ENCODE measurements at places on chromosomes 3 and 15.

DNA sequence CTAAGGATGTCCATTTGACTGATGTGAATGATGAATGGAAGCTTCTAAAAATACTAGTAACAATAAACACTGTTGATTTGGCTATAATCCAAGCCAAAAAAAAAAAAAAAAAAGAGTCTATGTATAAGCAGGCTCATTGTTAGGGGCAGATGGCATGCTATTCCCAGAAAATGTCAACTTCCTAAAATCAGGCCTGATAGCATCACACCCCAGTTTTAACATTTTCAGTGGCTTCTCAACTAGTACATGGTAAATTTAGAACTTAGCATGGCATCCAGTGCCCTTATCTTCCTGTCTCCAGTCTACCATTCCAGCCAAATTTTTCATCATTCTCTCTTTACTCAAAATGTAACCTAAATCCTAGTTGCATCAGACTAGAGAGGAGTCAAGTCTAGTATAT is 288.2 kb upstream of the ZNF385D start:
- no peak for DNase-seq

DNA sequence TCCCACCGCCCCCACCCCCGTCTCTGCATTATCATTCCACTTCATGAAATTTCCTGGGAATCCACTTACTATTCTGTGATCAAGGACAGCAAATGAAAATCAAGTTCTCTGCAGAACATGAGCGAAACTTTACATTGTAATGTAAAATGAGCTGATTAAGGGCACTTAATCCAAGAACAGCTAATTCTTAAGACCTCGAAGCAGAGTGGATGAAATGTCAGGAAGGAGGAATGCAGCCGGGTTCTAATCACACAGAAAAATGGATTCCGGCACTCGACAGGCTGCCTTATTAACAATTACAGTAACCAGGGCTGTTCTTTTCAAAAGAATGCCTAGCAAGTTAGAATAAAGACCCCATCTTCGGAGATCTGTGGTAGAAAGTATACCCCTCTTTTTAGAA is 57.5 kb downstream of the RFTN1 start:
- no peak for DNase-seq

- DNase-seq: no peak
These were observed 1076.3 kb upstream of the EPHA6 start for GRCh38 chr3:95738045-95738444.

GRCh38 chr15:91950631-91951329 is 97.3 kb downstream of the SLCO3A1 start:
- no peak for DNase-seq

GRCh38 chr3:44340058-44340395 is 1.5 kb downstream of the TCAIM start:
- no peak for DNase-seq

DNA sequence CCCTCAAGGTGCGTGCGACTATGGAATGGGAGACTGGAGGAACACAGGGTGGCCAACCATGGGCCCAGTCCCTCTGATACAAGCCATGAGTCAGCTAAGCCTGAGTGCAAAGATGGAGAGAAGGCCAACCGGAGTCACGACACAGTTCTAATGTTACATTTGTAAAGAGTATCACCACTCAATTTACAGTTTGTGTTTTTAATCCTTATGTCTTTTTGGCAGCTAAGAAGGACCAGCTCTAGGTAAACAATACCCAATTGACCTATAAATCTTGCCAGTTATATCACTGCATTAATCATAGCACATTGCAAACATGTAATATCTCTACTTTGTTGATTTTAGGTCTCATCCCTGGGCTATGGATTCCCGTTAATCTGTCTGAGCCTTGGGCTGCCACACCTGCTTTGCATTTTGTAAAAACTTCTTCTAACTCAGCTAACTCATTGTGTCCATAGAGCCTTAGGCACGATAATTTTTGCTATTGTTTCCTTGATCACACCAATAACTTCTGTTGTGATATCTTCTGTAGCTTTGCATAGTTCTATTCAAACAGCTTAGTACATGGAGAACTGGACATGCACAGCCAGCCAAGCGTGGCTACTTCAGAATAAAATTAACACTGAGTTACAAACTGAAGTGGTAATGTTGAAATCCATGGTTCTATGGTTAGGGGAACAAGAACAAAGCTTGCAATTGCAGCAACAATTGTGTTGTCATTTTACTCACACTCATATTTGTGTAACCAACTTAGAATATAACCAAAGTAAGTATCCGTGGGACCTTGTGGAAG is 50.3 kb downstream of the LSM3 start:
- DNase-seq: no peak

- no peak for DNase-seq
These were observed 54.7 kb downstream of the B3GNT5 start for GRCh38 chr3:183307749-183308148.

DNA sequence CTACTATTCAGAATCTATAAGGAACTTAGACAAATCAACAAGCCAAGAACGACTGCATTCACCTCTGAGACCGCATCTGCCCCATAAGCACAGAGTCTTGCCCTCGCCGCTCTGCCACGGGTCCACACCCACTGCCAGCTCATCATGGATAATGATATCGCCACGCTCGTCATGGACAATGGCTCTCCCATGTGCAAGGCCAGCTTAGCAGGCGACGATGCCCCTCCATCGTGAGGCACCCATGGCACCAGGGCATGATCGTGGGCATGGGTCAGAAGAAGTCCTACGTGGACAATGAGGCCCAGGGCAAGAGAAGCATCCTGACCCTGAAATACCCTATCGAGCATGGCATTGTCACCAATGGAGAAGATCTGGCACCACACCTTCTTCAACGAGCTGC is 92.1 kb upstream of the FXR1 start:
- no peak for DNase-seq

DNA sequence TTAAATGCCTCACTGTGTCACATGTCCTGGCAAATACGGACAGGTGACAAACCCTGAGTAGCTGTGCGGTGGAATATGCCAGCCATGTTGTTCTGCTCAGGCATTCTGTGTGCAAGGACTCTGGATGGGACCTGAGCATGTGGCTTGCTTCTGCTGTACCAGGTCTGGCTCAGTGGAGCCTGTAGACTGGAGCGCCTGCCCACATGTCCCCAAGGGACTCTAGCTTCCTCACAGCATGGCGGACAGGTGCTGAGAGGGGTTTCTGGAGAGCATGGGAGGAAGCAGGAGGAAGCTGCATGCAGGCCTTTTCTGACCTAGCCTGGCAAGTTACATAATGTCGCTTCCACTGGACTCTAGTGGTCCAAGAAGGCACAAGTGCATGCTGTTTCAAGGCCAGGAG is 96.3 kb downstream of the PLXNA1 start:
- no peak for DNase-seq

DNA sequence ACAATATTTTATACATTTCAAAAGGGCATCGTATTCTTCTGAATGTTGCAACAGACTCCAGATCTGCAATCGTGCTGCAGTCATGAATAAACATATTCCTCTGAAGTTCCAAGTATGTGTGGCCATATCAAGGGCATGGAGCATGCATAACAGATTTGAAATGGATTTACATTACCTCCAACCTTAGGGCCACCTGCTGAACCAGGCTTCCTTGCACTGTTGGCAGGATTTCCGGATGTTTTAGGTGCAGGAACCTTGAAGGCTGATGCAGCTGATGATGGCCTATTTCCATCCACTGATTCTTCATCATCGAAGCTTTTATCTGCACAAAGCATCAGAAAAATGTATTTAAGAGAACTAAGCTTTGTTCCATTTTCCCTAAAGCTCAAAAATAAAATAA is 73.5 kb downstream of the CLASP2 start:
- DNase-seq: no peak

GRCh38 chr3:146834917-146835316 is 229.8 kb upstream of the PLSCR5 start:
- no peak for DNase-seq

DNA sequence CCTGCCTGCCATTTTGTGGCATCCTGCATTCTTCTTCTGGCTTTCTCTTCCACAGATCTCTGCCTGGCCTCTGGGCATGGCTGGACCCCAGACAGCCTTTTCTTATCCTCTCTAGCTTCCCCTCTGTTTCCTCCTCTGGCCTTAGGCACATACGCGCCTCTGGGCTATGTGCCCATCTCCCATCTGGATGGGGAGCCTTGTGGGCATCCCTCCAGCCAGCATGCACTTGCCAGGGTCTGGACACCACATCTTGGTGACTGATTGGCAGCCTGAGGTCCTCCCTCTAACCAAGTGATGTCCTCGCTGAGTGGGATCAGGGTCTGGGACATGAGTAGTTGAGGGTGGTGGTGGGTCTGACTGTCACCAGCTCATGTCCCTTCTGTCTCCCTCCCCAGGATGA is 12.8 kb downstream of the PLEKHO2 start:
- no peak for DNase-seq

GRCh38 chr15:62902821-62903220 is 139.7 kb upstream of the TPM1 start:
- DNase-seq: no peak

GRCh38 chr3:16066545-16066944 is 107.9 kb upstream of the GALNT15 start:
- no peak for DNase-seq

- no peak for DNase-seq
These were observed 58.3 kb downstream of the CDC25A start for GRCh38 chr3:48129921-48130320.

DNA sequence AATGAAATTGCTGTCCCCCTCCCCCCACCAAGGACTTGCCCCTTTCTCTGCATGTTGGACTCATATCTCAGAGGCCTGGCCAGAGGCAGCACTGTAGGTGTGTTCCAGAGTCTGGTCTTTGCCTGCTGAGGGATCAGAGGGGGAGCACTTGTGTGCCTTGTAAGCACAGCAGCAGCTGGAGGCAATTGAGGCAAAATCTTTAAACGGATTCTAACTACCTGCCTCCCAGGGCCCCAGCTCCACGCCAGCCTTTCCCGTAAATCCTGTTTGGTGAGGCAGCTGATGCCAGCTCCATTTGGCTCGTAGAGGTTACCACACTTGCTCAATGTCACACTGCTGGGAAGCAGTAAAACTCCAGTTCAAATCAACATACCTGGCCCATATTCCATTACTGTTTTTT is 2.3 kb upstream of the IDH2 start:
- DNase-seq: no peak

DNA sequence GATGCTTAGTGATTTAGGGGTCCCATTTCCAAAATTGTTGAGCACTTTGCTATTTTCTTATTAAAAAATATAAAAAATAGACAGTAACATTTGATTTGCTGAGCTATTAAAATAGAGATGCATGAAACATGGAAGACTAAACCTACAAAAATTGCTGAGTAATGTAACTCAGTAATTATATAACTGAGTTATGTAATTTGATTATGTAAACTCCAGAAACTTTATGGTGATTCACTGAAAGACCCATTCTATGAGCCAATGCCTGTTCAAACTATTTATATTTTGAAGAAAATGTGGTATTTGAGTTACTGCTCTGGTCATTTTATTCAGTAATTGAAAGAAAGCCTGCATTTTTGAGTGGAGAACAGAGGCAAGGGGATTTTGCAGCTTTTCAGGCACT is 1221.5 kb upstream of the ALCAM start:
- no peak for DNase-seq

DNA sequence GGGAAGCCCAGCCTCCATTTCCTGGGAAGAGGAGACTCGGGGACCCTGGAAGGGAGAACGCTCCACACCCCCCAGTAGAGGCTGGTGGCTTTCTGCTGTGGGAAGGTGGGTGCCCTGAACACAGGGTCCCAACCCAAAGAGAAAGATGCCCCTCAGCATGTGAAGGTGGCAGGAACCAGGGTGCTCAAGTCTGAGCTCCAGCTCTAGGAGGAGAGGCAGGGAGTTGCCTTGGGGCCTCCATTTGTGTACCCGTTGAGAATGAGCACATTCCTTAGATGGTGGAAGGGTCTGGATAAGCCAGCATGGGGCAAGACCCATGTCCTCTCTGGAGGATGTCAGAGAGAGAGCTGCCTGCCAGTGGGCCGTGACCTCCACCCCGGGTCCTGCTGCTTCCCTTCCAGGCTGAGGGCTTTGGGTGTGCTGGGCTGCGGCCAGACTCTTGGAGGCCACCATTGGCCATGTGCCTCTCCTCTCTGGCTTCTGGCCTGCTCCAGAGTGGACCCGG is 212.4 kb downstream of the TBC1D2B start:
- no peak for DNase-seq

GRCh38 chr3:110598847-110599490 is 472.6 kb upstream of the NECTIN3 start:
- DNase-seq: no peak

DNA sequence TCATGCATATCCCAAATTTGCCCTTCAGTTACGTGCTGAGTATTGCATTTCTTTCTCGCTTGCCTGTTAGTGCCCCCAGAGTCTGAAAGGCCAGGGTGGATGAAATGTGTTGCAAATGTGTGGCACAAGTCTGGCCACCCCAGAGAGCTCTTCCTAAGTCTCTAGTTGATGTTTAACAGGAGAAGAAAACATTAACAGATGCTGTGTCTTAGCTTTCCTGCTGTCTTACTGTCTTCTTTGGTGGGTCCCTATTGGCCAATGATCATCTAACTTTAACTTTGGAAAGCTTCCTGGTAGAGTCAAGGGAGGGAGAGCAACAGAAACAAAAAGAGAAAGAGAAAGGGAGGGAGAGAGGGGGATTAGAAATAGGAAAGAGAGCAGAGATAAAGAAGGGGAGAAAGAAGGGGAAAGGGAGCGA is 76.7 kb upstream of the P3H2 start:
- no peak for DNase-seq

- no peak for DNase-seq
These were observed 58.8 kb upstream of the GOLGA8B start for GRCh38 chr15:34642247-34642646.

DNA sequence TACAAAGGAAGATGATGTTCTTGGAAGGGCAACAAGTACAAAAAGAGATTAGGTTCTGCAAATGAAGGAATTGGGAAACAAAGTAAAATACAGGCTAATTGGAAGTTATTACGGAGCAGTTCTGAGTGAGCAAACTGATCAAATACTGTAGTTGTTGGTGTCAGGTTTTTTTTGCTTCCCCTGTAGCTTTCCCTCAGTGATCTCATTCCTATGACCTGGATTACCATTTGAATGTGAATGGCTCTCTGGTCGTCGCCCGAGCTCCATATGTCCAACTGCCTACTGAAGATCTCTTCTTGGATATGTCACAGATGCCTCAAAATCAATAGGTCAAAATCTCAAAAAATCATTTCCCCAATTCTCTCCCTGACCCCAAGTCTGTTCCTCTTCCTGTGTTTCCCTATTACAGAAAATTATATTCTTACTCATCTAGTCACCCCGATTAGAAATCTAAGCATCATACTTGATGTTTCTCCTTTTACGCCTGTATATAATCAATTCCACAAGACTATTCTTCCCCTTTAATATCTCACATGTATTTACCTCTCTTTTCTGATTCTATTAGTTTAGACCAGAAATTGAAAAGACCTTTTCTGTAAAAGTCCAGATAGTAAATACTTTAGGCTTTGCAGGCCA is 29.0 kb downstream of the GOLM2 start:
- DNase-seq: no peak

Measured in GM12892 (cell line).